Ovary (tissue), 10 donors: ENCODE measurements at places on chromosomes 1 and 21.

GRCh38 chr21:29235714-29236197 is 63.0 kb upstream of the BACH1 start:
- no peak for DNase-seq

- DNase-seq: no peak
These were observed 353.9 kb upstream of the PKN2 start for GRCh38 chr1:88330201-88330600.

DNA sequence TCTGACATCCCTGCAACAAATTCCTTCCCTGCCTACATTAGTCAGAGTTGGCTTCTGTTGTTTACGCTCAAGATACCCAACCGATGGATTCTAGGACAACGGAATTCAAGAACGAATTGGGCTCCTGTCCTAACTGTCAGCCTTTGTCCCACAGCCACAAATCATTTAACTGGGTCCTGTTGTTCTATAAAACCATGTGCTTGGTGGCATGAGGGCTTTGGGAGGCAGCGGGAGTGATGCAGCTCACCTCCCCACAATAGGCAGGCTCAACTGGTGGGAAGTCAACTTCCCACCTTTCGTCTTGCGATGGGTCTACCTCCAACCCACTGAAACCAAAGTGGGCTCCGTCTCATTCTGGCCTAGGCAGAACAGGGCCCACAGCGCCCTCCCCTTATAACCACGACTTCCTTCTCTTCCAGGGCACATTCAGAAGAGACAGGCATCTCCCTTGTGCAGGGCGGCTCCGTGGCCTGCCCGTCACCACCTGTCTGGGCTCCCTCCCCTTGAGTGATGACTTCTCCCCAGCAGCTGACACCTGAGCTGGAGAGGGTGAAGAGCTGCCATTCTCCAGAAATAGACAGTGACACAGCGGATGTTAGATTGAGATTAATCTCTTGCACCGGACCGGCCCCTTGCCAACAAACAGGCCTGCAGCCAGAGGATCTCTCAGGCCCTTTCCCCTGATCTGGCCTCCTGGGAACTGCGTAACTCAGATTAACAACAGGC is 26.5 kb downstream of the LRRC38 start:
- DNase-seq: no peak

DNA sequence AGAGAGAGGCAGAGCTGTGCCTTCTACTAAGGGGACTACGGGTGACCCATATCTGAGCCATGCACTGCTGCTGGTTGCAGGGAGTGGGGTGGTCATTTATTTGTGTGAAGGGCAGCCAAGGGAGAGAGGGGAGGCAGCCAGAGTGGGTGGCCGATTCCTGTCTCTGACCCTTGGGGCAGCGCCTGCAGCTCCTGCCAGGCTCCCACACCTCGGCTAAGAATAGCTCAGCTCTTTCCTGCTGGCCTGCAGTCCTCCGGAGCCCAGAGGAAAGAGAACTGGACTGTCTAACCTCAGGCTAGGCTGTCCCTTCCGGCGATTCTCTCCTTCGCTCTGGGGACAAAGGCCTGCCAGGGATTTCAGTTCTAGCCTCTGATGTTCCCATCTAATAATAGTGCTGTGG is 11.6 kb upstream of the CD34 start:
- no peak for DNase-seq

- DNase-seq: no peak
These were observed 29.4 kb upstream of the VASH2 start for GRCh38 chr1:212920896-212921295.

DNA sequence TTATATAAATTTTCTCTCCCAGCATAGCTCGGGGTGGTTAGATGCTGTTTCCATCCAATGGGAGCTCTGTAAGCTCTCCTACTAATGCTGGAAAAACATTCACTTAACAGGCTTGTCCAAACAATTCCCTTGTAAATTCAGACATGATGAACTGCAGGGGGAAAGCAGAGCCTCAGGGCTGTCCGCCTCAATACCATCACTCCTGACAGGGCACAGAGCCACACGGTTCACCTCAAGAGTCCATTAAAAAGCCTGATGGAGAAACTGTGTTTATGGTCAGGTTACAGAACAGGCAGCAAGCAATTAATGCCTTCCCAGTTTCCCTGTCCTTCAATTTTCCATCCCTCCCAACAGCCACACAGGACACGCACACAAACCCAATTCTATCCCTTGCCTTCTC is 171.0 kb downstream of the BRINP2 start:
- no peak for DNase-seq

DNA sequence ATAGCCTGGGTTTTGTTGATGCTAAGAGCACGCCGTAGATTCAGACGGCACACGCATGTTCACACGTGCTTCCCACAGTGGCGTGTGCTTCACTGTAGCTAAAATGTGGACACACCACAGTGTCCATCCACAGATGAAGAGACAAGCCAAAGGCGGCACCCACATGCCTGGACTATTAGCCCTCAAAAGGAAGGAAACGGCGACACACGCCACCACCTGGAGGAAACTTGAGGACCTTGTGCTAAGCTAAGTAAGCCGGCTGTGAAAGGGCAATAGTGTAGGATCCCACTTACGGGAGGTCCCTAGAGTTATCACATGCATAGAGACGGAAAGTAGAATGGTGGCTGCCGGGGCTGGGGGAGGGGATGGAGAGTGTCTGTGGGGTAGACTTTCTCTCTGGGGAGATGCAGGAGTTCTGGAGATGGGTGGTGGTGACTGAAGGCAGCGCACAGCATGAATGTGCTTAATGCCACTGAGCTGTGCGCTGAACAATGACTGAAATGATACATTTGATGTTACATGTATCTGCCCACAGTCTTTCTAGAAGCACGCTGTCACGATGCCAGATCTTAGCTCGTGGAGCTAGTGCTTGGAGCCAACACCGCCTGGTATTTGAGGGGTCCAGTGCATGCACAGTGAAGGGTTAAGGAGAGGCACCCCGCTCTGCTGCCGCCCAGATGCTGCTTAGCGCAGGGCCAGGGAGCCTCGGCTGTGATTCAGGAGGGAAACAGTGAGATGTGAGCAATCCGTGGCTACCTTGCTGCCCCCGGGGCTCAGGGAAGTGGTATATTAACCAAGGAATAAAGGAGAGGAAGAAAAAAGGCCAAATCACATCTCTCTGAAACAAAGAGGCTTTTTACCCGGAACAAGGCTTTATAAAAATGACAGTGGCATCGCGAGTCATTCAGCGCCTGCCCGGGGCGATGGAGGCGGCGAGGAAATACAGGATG is 103.7 kb downstream of the PRDM16 start:
- no peak for DNase-seq

GRCh38 chr1:92792340-92792782 is 7.5 kb upstream of the EVI5 start:
- DNase-seq: no peak

DNA sequence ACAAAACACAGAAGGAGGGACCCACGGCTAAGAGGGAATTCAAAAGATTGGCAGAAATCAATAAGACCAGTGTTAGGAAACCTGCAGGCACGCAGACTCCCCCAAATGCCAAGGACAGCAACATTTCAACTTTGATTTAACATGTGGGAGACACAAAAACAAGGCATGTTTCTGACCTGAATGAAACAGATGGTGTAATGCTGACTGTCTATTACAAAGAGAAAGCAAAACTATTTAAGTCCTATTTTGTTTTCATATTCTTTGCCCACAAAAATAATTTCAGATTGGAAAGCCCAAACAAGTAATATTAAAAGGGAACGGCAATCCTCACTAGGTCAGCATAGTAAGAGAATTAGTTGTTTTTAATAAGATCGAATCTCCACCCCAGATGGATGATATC is 107.9 kb downstream of the S1PR1 start:
- DNase-seq: no peak

DNA sequence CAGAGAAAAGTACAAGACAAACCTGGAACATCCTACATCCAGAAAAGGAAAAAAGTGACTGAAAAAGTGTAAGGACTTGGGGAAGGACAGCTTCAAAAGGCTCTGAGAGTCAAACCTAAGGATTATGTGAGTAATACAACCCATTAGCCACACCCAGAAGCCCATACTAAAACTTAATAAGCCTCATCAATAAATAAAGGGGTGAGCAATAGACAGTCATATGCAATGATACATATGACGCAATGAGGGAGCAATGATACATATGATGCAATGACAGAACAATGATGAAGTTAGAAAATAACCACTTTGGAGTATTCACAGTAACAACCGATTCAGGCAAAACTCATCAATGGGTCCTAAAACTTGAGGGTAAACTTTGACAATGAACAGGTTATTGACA is 50.1 kb downstream of the BRWD1 start:
- no peak for DNase-seq

DNA sequence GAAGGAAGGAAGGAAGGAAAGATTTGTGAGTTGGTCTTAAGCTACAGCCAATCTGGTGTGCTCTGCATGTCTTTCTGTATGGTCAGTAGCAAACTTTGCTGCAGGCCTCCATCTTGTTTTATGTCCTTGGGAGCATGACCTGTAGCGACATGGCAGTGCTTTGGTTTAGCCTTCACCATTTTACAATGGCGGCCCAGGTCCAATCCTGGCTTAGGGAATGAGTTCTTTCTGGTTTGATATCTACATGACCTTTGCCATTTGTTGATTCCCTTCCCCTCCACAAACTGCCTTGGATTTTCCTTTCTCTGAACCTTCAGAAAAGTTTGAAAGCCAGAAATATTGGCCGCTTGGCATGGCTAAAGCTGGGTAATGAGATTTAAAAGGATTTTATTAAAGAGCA is 30.5 kb upstream of the TSPEAR start:
- DNase-seq: no peak

GRCh38 chr21:41010101-41010435 is 157.9 kb upstream of the BACE2 start:
- DNase-seq: no peak

DNA sequence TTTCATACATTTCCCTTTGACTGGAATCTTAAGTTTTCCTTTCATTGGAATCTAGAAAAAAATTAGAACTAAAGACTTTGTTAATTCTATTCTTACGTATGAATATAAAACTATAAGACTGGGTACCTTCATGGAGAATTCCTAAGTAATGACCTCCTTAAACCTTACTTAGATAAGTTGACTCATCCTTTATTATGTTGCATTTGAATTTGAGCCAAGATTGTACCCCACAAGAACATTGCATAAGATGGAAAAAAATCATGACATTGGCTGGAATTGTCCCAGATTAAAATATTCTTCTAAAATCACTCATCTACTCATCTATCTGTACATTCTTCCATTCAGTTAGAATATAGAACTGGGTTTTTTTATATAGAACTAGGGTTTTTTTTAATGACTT is 137.4 kb downstream of the C1orf21 start:
- no peak for DNase-seq

- DNase-seq: no peak
These were observed 123.0 kb downstream of the DYRK1A start for GRCh38 chr21:37489553-37489952.

DNA sequence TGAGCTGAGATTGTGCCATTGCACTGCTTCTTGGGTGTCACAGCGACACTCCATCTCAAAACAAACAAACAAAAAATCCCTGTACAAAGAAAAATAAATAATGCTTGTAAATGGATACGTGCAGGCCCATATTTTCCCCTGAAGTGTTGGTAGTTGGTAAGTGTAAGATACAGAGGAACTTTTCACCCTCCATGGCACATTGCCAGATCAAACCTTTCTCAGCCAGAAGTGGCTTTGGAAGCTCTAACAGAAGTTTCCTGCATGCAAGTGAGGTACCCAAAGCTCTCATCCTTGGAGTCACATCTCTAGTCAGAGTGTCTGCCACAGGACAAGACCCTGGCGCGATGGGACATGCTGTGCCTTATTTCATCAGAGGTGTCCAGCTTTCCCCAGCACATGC is 7.3 kb downstream of the NDUFV3 start:
- DNase-seq: no peak

GRCh38 chr1:230300322-230301301 is 125.5 kb downstream of the PGBD5 start:
- no peak for DNase-seq

- DNase-seq: no peak
These were observed 6.4 kb downstream of the TCHH start for GRCh38 chr1:152108882-152109222.

DNA sequence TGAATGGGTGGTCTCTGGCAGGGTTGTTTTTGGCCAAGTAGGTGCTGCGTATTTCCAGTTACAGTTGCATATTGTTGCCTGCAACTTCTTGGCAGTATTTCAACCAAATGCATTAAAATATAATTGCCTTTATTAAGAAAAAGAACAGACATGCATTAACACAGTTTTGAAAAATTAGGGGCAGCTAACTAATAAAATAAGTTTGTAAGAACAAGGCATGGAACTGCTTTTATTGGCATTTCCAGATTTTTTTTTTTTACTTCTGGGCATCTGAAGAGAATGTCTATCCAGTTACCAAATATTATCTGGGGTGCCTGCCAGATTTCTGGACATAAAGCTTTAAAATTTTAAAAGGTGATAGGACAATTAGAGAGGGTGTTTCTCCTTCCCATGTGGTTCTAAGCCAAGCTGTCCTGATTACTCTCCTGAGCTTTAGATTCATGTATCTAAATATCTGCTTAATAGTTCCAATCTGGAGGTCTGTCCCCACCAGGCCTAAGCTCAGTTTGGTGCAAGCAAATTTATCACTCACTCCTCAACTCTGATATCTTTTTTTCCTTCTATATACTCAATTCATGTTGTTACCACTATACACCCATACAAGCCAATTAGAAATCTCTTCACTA is 553.3 kb upstream of the USP24 start:
- no peak for DNase-seq

- peak; percentile 36 for DNase-seq
These were observed at the start of gene NOS1AP for GRCh38 chr1:162069334-162070093. NOS1AP (plus strand) TSS chr1:162069691; CDS start chr1:162070178, 487 bp downstream.

- DNase-seq: no peak
These were observed 311.7 kb upstream of the LRRC7 start for GRCh38 chr1:69256036-69256435.

GRCh38 chr1:6287431-6287886 is 26.6 kb upstream of the GPR153 start:
- peak; percentile 66 for DNase-seq

GRCh38 chr1:53327182-53327913 is 522 bp downstream of the LRP8 start:
- DNase-seq: peak; percentile 54

GRCh38 chr1:160539990-160540858 is 17.2 kb upstream of the SLAMF6 start:
- no peak for DNase-seq

DNA sequence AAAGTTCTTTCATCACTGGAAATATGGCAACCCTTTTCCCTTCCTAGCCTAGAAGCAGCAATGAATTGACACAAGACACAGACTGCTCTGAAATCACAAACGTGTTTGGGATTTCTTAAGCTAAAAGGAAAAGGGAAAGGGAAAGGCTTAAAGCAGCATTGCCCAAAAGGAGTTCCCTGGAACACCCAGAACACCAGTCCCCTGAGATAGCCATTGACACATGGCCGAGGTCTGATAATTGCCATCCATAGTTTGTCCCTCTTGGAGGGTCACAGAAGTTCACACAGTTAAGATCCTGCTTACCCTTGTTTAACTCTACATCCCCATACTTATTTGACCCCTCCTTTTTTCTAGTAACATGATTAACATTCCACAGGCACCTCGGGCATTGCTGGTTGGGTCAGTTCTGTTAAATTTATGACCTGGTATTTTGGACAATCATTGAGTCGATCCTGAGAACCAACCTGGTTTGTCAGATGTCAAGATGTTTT is 72.9 kb downstream of the ZNF281 start:
- no peak for DNase-seq

GRCh38 chr1:11970441-11971185 is 9.6 kb upstream of the MFN2 start:
- no peak for DNase-seq
